ENCODE measurements at places on chromosomes 11 and 22.

- DNase-seq: no peak
These were observed 2.4 kb upstream of the SCARF2 start for GRCh38 chr22:20439928-20440575.

DNA sequence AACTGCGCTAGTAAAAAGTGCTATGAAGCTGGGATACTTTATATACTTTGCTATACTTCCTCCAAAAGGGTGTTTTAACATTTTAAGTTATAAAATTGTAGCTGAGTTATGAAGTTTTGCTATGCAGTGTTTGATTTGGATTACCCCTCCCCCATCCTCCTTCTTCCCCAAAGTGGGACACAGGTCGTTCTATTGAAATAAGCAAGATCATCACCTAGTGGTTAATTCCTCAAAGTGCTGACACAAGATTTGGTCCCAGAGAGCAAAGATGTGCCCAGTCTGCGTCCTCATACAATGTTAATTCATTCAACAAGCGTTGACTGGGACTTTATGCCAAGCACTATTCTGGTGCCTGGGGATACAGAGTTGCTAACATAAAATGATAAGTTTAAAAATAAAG, 78.5 kb downstream of the SPON1 start:
- DNase-seq: no peak

DNA sequence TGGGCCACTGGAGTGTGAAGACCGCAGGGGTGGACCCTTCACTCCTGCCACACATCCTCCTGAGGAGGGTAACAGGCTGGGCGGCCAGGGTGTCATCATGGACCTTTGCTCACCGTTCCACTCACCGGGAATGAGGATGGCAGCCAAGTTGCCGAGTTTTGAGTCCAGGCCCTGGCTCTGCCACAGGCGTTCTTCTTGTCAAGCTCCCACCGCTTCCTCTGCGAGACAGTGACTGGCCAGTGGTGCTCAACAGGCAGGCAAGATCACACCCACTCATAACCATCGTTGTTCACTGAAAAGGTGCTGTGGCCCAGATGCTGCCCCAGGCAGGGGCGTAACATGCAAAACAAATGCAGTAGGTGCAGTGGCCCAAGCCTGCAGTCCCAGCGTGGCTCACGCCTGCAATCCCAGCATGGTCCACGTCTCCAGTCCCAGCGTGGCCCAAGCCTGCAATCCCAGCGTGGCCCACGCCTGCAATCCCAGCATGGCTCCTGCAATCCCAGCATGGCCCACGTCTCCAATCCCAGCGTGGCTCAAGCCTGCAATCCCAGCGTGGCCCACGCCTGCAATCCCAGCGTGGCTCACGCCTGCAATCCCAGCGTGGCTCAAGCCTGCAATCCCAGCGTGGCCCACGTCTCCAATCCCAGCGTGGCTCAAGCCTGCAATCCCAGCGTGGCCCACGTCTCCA, 5.0 kb upstream of the PANX2 start:
- DNase-seq: no peak

DNA sequence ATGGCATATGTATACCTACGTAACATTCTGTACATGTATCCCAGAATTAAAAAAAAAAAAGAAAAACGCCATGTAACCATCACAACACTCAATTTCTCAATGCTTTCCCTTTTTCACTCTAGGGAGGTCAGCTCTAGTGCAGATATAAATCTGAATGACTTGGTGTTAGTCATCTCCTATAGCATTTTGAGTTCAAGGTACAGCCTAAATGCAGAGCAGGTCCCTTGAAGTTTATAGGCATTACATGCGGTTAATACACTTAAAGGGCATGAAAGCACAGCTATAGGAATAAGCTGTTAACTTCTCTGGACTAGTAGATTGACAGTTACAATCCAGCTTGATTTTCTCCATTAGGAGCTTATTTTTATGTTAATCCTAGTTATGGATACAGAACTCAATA, 16.2 kb upstream of the OR52I2 start:
- no peak for DNase-seq

GRCh38 chr22:37697538-37697835, 639 bp downstream of the TRIOBP start:
- DNase-seq: no peak

DNA sequence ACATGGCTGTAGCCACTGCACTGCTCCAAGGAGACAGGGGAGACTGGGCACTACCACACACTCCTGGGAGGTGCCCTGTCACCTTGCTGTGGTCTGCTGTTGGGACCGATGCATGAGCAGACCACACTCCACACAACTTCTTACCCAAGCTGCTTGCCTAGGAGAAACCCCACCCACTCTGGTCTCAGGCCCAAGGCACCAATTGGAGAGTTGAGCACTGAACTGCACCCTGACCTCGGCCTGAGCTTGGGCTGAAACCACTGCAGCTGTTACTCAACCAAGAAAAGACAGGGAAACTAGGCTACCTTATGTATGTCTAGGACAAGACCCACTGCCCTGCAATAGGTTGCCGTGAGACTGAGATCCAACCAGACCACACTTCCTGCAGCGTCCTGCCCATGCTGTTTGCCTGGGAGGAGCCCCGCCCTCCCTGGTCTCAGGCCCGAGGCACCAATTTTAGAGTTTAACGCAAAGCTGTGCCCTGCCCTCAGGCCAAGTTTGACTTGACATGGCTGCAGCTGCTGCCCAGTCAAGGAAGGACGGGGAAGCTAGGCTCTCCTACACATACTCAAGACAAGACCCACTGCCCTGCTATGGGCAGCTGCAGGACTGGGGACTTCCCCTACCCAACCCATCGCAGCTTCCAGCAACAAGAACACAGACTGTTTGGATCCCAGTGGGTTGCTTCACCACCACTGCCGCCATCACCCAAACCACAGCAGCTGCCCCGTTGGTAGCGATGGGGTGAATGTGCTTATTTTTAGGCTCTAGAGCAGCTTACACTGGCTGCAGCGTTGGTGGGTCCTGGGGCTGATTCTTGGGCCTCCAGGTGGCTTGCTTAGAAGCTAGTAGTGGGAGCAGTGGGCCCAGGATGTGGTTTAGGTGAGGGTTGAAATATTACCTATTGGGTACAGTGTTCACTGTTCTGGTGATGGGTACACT, 66.8 kb downstream of the BRD1 start:
- DNase-seq: no peak

DNA sequence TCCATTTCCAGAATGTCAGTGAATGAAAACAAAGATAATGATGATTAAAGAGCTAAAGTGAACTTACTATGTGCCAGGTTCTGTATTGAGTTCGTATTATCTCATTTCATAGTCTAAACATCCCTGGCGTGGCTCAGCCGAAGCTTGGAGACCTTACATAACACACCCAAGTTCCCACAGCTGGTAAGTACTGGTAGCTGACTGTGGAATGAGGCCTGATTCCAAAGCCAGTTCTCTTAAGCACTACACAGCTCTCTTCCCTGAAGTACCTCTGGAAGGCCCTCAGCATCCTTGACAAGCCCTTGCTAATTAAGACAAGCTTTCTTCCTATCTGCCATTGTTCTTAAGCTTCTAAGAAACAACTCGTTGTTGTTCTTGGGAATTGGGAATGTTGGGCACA, 28.6 kb upstream of the NCAM1 start:
- DNase-seq: no peak

DNA sequence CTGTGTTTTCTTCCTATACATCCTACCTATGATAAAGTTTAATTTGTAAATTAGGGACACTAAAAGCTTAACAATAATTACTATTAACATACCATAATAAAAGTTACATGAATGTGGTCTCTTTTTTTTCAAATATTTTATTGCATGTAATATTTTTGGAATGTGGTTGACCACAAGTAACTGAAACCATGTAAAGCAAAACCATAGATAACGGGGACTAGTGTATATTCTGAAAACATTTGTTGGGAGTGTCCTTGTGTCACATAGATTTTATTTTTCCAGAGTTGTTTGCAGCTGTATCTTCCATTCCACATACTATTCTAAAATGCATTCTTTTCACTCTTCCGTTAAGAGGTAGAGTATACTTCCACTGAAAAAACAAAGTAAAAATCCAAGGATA, 200.4 kb downstream of the KIF18A start:
- no peak for DNase-seq

DNA sequence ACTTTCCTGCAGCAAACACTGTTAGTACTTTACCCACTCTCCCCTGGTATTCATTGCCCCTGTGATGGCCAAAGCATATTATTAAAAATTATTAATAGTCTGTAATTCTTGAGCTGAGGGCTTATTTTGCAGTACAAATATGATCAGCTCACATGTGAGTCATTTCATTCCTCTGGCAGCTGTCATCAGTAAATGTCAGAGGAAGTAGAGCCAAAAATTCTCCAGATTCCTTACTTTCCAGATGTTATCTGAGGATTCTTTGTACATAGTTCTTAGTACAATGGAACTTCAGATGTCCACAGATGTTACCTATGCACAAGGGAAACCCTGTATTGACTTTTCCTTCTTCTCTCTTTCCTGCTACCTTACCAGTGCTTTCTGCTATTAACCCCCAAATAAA, 12.5 kb downstream of the OR5B3 start:
- DNase-seq: no peak

GRCh38 chr22:44353041-44353440, 40.3 kb upstream of the SHISAL1 start:
- DNase-seq: no peak

GRCh38 chr22:48494968-48495750, 1332.5 kb downstream of the BRD1 start:
- DNase-seq: no peak

GRCh38 chr11:113447621-113448315, 27.4 kb downstream of the DRD2 start:
- no peak for DNase-seq

DNA sequence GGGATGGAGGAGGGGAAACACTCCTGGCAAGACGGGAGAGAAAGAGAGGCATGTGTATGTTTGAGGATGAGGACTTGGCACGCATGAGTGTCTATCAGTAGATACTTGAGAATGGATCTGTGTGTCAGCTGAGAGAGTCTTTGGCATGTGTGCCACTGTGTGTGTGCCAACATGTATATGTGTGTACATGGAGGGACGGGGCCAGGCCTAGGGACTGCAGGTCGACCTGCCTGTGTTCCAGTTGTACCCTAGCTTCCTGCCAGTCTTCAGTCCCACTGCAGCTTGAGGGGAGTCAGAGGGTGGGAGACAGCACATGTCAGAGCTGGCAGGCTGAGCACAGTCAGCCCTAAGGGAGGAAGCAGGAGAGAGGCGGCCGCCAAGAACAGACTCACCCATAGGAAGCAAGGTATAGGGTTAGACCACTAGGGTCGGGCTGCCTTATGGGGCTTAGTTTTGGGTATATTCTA, 5.6 kb downstream of the CLCF1 start:
- no peak for DNase-seq

GRCh38 chr11:125835748-125836147, 2.6 kb downstream of the PATE4 start:
- no peak for DNase-seq

DNA sequence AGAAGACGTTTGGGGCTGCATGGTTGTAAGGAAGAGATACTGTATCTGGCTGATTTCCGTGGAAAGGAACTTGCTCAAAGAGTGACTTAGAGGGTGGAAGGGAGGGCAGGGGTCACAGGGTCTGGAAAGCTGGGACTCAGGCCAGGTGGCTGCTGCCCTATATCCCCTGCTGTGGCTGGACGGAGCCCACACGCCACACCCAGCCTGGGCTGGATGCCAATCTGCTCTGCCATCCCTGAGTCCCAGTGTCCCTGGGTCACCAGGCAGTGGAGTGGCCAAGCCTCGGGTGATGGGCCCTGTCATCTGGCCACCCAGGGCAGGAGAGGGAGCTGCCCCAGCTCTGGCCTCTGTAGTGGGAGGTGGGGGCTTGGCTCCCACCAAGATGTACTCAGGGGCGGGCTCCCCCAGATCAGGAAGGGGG, 26.5 kb upstream of the KRTAP5-7 start:
- no peak for DNase-seq

DNA sequence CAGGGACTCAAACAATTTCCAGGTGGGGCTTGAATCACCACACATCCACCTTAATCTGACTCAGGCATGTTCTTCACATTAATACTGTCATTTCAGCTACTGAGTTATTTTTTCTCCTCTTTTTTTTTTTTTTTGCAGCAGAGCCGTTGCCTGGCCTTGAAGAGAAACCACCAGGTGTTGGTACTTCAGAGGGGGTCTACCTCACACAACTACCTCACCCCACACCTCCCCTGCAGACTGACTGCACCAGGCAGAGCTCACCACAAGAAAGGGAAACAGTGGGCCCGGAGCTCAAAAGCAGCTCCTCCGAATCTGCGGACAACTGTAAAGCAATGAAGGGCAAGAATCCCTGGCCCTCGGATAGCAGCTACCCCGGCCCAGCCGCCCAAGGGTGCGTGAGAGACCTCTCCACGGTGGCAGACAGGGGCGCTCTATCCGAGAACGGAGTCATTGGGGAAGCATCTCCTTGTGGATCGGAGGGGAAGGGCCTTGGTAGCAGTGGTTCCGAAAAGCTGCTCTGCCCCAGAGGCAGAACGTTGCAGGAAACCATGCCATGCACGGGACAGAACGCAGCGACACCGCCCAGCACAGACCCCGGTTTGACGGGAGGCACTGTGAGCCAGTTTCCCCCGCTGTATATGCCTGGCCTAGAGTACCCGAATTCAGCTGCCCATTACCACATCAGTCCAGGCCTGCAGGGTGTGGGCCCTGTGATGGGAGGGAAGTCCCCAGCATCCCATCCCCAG, 15.1 kb upstream of the SLC25A18 start:
- DNase-seq: no peak

DNA sequence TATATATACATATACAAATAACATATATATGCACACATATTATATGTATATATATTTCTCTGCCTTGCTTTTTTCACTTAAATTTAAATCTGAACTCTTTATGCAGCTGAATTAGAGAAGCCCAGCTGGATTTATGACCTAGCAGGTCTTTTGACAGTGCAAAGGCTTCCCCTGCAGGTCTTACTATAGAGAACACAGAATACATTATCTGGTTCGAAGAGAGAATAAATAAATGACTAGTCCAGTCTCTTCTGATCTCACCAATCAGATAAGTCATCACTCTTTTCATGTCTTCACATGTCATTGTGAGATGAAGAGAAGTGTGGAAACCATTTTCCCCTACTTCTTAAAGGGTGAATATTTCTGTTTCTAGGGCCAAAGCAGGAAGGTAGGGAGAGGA, 58.2 kb downstream of the OR10A6 start:
- DNase-seq: no peak

DNA sequence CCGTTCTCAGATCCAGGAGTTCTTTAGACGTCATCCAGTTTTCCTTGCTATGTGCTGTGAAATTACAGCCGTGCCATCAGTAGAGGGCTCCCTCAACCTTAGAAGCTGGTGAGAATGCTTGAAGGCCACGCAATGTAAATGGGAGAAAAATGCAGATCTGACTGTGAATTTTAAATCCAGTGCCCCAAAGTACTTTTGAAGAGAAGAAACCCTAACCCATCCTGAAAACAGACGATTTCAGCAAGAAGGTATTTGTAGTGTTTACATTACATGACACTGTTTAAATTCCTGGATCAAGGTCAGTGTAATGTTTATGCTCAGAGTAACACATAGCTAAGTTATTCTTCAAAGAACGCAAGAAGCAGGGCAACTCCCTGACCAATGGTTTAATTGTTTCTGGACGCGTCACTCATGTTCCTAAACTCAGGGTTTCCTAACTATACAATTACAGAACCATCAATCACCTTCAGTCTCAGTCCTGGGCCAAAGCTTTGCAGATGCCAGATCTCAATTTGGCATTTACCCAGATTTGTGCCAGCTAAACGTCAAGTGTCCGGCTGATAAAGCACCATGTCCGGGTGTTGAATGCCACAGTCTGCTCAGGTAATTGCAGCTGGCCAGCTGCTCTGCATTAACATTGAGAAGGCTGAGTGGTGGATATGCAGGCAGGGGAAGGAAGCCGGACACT, 38.2 kb downstream of the ADAMTS8 start:
- DNase-seq: no peak
